ENCODE measurements at places on chromosomes 6 and 20.

DNA sequence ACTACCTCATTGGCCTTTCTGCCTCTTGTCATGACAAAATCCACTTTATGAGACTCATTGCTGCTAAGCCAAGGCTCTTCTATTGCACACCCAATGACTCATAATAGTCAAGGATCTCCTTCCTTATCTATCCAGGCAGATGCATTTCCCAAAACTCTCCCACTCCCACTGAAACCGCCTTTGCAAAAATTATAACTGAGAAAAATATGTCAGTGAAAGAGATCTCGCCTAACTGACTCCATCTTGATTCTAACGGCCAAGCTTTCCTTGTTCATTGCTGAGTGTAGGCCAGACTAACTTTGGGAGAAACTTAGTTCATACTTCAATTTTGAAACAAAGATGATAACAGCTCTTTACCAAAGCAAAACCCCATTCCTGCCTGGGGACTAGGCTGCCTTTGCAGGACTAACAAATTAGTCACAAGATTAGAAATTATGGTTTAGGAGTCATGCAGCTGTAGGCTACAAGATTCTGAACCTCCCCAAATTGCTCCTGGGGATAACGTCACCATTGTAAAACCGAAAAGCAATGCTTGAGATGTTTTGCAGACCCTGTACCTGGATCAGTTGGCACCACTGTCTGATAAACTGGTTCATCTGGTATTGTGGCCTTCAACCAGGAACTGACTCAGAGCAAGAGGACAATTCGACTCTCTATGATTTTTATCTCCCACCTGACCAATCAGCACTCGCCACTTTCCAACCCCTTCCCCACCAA, 47.1 kb downstream of the HAO1 start:
- no peak for DNase-seq

DNA sequence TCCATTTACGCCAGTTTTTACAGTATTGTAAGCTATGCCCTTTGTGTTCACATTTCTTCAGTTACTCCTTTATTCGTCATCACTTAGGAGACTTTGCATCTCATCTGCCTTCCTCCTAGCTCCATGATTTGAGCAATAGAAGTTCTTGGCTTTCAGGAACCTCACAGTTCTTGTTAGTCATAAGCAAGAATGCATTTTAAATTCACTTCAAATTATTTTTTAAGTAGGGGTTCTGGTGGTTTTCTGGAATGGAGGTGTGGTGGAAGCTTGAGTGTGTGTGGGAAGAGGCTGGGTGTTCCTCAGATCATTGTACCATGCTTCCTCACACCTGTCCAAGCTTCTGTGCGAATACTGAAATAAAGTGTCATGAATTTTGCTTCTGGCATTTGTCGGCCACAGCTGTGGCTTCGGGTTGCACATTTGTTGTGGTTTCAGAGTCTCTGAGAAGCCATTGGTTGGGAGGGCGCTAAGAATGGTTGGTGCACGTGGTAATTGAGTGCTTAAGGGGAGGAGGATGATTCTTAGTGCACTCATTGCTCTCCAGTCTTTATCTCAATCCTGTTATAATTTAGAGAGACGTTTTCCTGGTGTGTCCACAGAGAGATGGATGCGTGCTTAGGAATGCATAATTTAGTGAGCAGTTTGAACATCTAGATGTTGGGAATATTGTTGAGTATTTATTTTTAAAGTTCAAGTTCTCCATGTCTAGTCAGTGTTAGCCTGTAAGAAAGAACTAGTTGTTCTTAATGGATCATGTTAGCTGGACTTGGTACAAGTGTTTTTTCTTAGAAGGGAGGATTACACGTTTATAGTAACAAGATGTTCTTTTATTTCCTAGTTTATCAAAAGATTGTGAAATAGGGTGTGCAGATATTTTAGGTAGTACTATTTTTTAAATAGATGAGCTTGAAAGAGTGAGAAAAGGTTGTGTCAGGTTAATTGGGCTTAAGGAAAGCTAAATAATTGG, 31.9 kb downstream of the FOXO3 start:
- peak; percentile 80 for DNase-seq

- no peak for DNase-seq
Measured at GRCh38 chr6:86707545-86708120, 229.7 kb upstream of the HTR1E start.

DNA sequence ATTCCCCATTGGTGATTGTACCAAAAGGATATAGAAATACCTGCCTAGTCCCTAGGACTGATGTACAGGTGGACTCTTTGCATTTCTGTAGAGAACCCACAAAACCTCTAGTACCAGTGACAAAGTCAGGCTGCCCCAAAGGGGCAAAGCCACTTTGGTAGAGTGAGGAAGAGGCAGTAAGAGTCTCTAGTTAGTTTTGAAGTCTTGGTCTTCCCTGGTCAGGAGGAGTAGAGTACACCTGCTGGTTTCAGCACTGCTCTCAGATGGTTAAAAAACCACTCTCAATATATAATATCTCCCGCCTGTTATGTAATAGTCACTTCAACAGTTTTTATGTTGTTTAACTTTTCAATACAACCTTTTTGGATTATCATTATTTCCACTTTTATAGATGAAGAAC, 344.9 kb downstream of the CDKAL1 start:
- no peak for DNase-seq

DNA sequence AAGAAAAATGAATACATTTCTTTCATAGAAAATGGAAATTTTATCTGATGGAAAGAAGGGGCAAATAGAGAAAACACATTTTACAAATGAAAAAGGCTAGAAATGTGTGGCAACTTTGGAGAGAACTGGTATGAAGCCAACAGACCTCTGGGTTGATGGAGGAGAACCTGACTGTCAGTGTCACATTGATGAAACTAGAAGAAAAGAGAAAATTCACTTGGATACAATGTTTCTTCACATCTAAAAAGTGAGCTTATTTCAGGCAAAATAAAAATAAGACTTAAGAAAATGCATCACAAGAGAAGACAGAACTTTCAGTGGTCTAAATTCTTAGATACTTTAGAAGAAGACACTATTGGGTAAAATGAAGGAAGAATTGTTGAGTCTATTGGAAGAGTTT, at the start of gene OR12D2:
OR12D2 (plus strand) TSS at position 301 of the 400 bp plus-strand sequence. CDS start 1,069 bp downstream, outside the sequence.
- DNase-seq: no peak

- DNase-seq: no peak
Measured at GRCh38 chr6:85764844-85765243, 122.2 kb upstream of the SYNCRIP start.

- DNase-seq: no peak
Measured at GRCh38 chr6:115759051-115759450, 301.6 kb downstream of the FRK start.

GRCh38 chr20:10185741-10186558, 32.7 kb upstream of the SNAP25 start:
- DNase-seq: no peak

DNA sequence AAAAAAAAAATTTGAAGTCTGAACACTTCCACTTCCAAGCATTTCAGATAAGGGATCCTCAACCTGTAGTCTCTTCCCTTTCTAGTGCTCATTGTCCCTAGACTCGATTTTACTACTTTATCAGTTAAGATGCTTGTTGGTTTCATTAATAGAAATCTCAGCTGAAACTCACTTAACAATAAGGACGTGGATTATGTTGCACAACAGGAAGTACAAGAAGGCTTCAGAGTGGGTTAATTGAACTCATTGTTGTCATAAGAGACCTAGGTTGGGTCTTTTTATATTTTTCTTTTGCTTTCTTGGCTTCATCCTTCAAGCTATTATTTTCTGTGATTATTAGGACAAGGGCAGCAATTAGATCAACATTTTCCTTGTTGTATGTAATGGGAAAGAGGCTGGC, 175.2 kb downstream of the CDKAL1 start:
- DNase-seq: no peak

- DNase-seq: peak; percentile 29
Measured at GRCh38 chr6:80165143-80165542, 58.7 kb downstream of the BCKDHB start.

GRCh38 chr20:48776306-48776705, 51.5 kb downstream of the PREX1 start:
- peak; percentile 84 for DNase-seq

- no peak for DNase-seq
Measured at GRCh38 chr6:170283212-170284081, 7.4 kb downstream of the DLL1 start.

GRCh38 chr6:20539387-20539786, 5.1 kb downstream of the CDKAL1 start:
- no peak for DNase-seq

DNA sequence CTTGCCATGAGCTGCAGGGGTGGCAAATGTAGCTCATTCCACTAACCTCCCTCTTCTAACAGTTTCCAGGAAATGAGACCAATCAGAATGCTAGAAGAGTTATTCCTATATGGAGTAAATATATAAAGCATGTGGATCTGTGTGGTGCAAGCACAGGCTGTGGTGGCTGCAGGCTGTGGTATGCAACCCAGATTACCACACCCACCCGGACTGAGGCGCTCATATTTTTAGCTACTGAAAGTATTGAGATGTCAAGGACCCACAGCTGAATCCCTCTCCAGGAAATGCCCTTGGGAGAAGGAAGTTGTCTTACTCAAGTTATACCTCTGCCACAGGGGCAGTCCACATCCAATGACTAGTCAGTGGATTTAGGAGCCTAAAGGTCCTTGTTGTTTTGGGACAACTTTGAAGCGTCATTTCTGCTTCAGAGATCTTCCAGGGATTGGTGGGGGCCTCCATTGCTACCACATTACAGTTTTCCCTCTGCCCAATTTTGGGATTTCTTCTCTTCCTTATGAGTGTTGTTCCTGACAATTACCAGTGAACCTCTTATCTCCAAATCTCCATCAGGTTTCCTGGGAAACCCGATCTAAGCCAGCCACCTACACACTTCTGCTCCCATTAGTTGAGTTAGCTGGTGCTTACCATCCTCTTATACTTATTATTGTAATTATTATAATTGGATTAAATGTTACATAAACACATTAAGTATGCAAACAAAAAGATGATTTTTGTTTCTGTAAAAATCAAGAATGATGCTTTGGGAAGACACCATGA, 12.1 kb upstream of the REPS1 start:
- DNase-seq: peak; percentile 60

- DNase-seq: no peak
Measured at GRCh38 chr6:35081426-35081851, 59.7 kb downstream of the TCP11 start.
